ENCODE measurements at places on chromosomes 1 and 21.

DNA sequence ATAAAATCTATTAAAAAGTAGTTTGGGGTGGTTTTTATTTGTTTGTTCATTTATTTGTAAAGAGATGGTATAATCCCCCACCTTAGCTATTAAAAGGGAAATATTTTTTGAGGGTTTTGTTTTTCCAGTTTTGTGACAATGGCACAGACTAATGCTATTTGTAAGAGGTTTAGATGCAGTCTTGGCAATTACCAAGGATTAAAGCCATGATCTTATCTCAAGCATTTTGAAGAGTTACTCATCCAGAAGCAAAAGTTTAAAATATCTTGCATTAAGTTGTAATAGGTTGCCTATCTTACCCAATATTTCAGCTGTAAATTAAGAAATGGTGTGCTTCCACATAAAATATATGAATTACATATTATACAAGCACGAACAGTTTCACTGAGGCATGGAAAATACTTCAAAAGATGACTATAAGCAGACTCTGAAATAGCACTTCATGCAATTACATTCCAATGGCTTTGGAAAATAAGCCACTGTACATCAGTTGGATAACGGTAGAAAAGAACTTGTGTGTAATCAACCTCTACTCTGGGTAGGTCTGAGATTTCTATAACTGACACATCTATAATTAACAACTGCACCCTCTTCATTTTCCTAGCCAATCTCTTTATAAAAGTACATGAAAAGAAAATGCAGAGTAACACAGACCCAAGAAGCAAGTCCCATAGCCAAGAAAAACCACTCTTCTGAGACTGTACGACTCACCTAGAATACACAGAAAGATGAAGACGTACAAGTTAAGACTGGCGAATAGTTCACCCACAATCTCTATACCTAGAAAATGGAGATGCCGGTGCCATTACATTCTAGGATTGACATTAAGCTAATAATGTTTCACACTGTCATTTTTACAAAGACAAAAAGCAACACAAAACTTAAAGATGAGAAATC lies 95.2 kb downstream of the PTPN14 start:
- H3K4me3 ChIP-seq, result no peak overlapping the region
- no peak for DNase-seq
- no peaks in the 10 kb centered on the region for H3K27me3 ChIP-seq
- peaks cover under 1% of the 10 kb centered on the region for H3K36me3 ChIP-seq

DNA sequence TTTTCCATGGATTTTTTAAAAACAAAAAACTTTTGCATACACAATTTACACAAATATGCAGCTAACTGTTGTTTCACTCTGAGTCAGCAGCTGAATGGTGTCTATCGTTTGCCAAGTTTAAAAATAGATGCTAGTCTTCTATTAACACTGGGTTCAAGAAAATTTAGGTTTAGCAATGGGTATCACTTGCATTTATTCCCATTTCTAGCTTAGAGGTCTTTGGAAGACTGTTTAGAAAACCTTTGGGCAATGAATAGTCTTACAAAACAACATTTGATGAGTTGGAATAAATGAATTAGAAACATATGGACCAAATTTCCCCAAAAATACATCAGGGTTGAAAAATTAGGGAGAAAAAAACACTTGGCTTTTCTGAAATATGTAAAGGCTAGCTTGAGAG lies 165.8 kb downstream of the LYPLAL1 start:
- H3K4me3 ChIP-seq, result no peak overlapping the region
- H3K36me3 ChIP-seq, result no peaks in the 10 kb centered on the region
- DNase-seq, result no peak
- no peak overlapping the region for H3K27ac ChIP-seq

GRCh38 chr1:56995414-56996100 lies 29.7 kb upstream of the C8B start:
- H3K27me3 ChIP-seq, result no peaks in the 10 kb centered on the region
- H3K4me3 ChIP-seq, result no peak overlapping the region
- H3K27ac ChIP-seq, result no peak overlapping the region
- no peaks in the 10 kb centered on the region for H3K36me3 ChIP-seq

DNA sequence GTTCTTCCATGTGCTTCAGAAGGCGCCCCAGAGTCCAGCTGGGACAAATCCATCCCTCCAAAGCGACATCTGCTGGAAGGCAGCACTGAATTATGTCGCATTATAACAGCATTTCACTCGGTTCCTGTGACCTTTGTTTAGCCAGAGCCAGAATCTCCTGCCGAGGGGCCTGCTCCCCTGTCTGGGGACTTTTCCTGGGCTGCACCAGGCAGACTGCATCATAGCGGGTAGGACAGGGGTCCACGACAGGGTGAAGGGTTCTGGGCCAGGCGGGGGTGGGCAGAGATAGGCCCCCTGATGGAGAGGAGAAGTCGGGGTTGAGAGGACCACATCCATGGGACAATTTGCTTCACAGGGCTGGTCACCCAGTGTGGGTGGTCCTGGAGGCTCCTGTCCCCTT lies 276.9 kb downstream of the MATN1 start:
- no peaks in the 10 kb centered on the region for H3K36me3 ChIP-seq
- no peaks in the 10 kb centered on the region for H3K27me3 ChIP-seq
- no peaks in the 10 kb centered on the region for H3K4me1 ChIP-seq
- H3K27ac ChIP-seq, result no peak overlapping the region
- no peak overlapping the region for H3K4me3 ChIP-seq

DNA sequence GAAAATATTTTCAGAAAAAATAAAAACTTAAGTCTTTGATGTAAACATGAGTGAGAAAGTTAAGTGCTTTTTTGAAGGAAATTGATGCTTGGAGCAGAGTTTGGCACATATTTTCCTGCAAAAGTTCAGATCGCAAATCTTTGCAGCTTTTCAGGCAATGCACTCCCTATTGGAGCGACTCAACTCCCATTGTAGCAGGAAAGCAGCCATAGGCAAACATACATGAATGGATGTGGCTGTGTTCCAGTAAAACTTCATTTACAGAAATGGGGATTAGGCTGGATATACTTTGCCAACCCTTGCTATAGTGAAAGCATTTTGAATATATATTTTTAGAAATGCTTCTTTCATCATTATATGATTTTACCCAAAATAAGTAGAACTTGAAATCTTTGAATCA lies 8.1 kb downstream of the AGL start:
- no peak overlapping the region for H3K4me3 ChIP-seq
- no peak for DNase-seq
- H3K4me1 ChIP-seq, result no peaks in the 10 kb centered on the region
- no peaks in the 10 kb centered on the region for H3K27me3 ChIP-seq

Data from RWPE2 (cell line).